ENCODE measurements at places on chromosomes 12 and 14.

GRCh38 chr12:66072566-66072965 is 58.0 kb downstream of the LLPH start:
- DNase-seq, result no peak

GRCh38 chr12:116646901-116647300 is 87.7 kb downstream of the MAP1LC3B2 start:
- DNase-seq, result no peak

DNA sequence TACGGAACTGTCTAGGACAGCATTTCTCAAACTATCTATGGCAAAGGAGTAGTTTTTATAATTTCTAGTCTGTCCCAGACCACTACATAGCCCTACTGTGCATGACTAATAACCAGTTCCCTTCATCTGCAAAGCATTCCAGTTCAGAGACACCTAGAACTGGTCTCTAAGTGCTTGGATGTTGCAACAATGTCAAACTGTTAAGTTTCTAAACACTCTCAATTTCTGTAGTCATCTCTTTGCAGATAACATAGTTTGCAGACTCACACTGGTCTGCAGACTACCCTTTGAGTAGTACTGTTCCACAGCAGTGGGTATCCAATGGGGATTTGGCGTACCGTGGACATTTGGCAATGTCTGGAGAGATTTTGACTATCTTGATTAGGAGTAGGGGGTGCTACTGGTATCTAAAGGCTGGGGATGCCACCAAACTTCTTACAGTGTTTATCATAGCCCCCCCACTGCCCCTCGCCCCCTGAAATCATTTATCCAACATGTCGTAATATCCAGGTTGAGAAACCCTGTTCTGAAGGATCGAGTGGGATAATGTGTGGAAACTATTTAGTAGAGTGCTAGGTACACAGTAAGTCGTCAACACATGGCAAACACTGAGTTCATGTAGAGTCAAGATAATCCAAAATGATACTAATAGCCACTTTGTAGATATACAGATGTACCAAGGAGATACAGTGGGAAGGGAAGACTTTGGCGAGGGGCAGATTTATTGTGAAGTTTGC is 1.7 kb downstream of the C12orf76 start:
- no peak for DNase-seq

- no peak for DNase-seq
Measured at GRCh38 chr14:30332374-30332773, 226.6 kb upstream of the G2E3 start.

DNA sequence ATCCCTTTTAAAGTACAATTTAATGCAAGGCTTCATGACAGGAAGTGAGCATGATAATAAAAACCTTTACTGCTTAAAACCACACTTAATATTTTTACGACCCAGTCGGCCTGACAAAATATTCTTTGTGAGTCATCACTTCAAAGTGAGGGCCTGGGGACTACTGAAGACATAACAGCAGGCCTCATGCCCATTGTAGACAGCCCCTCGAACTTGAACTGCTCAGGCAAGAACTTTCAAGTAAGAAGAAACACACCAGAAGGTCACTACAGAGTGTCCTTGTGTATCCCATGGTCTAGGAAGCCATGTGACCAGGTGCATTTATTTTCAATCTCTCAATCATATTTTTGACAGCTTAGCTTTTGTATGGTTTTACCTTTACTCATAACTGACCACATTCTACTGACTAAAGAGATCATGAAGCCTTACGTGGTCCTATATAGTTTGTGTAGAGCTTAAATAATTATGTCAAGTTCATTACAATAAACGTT is 61.4 kb upstream of the MANSC4 start:
- no peak for DNase-seq

DNA sequence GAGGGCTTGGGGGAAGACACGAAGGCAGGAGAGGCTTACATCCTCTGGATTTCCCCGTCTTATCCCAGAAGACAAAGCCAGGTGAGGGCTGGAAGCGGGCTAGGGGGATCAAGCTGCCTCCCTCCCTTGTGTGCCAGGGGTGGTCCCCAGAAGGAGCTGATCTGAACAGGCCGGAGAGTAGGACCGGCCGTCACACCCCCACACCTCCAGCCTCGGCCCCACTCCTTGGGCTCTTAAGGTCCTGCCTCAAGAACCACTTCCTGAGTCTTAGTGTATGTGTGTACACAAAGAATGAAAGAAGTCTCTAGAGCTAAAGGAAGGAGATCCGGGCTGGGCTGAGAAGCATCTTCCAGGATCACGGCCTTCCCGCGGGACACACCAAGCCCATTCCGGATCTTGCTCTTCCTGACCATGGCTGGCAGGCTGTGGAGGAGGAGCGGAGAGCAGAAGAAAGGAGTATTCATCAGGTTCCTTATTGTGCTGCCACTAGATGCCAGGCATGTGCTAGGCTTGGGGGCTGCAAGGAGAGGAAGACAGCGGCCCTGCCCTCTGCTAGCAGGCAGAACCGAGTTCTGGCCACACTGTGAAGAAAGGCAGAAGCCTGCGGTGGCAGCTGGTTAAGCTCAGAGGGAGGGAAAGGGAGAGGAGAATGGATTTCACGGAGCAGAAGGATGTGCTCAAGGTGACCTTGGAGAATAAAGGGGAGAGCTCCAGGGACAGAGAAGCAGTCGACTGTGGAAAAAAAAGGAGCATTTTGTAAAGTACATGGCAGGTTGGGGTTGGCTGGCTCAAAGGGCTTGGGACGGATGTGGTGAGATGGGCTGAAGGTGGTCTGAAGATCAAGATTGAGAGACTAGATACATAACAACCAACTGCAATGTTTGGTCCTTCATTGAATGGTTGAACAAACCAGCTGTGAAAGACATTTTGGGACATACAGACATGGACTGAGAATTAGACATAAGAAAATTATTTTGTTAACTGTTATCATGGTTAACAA is 1.3 kb upstream of the CD63 start:
- no peak for DNase-seq

DNA sequence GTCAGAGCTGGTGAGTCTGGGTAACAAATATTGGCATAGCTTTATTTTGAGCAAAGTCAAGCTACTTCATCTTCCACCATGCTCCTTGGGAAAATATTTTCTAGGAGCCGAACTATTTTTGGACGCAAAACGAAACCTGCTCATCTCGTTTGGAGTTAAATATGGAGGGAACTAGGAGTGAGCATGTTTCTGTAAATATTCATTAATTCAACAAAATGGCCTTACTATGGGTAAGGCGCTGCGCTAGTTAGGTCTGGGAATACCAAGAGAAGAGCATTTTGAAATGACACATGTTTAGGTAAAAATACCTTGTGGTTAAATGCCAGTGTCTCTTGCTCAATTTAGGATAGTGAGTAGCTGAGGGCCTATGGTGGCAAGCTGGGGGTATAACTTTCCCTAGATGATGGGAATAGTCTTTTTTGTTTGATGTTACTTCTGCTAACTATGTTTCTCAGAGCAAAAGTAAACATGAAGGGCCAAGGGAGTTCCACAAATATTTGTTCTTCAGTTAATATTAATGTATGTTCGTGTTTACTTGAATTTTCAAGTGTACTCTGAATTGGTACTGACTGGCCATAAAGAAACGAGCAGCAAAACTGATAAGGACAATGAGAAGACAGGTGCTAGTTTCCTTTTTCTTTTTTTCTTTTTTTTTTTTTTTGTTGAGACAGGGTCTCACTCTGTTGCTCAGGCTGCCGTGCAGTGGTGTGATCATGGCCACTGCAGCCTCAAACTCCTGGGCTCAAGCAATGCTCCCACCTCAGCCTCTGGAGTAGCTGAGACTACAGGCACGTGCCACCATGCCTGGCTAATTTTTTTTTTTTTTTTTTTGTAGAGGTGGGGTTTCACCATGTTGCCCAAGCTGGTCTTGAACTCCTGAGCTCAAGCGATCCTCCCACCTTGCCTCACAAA is 77.7 kb downstream of the MAP1LC3B2 start:
- no peak for DNase-seq

- DNase-seq, result no peak
Measured at GRCh38 chr12:79725987-79726386, 35.2 kb upstream of the PAWR start.

- DNase-seq, result no peak
Measured at GRCh38 chr14:80699861-80700260, 241.7 kb downstream of the CEP128 start.

DNA sequence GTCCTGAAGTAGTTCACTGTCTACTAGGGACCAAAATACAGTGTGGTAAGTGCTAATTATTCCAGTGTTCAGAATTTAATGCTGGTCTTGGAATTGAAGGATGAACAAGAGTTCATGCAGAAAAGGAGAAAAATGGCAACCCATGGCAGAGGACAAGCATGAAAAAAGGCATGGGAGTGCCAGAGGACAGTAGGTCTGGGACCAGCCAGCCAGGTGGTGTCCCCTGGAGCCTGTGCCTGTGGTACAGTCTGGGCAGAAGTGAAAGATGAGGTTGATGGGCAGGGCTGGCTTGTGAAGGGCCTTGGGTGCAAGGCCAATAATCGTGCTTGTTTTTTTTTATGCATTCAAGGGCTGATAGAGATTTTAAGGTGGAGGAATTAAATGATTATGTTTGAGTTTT is 21.0 kb downstream of the C12orf75 start:
- DNase-seq, result no peak

DNA sequence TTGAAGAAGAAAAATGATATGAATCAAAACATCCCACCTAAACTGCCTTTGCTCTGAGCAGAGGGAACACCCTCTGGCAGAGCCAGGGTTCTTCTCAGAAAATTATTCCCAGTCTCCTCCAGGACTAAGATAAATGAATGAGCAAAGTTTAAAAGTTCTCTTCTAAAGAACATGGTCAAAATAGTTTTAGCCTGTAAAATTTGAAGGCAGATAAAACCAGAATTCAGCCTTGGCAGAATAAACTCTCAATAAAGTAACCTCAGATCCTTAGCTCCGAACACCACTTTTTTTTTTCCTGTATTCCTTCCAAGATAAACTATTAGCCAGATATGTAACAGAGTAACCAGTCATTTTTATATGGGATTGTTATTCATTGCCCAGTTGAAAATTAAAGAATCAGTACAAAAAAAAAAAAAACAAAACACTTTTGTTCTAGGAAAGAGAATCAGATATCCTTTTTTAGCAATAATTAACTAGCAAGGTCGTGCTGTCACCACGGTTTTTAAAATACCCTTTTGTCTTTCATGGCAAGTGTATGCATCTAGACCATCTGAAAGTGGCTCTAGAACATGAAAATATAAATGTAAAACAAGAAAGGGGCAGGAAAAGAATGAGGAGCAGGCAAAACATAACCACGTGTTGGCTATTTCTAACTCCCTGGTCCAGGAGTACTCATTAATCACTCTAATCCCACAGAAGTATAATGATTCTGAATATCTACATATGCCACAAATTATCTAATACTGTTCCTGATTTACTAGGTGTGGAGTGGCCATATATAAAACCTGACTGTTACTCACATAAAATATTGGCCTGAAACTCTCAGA is 60.8 kb downstream of the CAPZA3 start:
- DNase-seq, result no peak

DNA sequence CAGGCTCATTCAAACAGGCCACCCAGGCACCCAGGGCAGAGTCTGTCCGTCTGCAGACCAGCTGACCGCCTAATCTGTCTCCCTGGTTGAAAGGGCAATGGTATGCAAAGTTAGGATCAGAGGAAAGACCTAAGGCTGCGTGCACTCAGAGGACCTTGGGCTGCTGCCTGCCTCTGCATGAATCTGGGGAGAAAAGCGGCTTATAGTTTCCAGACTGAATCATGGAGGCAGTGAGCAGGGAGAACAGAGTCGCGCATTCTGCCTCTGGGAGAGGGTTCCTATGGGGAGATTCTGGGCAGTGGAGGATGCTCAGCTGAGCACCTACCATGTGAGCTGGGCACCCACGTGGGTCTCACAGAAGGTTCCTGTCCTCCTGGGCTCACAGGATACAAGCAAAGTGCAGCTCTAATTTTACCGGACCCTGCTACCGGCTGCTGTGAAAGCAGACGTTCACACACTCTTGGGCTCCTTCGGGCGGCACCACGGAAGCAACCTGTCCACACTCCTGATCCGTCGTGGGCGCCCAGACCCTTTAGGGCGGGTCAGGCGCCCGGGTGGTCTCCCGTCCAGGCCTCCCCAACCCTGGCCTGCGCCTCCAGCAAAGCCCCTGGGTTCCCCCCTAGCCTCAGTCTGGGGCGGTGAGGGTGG is 772 bp downstream of the SCARB1 start:
- DNase-seq, result no peak

GRCh38 chr12:100508751-100509150 is 35.1 kb downstream of the NR1H4 start:
- DNase-seq, result no peak

DNA sequence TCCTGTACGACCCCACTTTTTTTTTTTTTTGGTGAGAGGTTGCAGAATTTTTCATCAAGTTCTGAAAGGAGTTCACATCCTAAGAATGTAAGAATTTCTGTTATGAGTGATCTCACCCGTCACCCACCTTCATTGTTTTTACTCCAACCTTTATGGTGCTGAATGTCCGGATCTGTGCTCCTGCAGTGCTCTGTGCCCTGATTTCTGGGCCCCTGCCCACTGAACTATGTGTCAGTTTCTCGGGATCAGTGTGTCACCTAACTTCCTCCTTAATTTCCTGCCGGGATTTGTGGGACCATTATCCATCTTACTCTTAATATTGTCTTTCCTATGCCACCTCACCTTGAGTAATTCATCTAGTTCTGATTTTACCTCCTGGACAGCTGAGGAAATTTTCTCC is 11.6 kb downstream of the RASSF8 start:
- DNase-seq, result no peak

DNA sequence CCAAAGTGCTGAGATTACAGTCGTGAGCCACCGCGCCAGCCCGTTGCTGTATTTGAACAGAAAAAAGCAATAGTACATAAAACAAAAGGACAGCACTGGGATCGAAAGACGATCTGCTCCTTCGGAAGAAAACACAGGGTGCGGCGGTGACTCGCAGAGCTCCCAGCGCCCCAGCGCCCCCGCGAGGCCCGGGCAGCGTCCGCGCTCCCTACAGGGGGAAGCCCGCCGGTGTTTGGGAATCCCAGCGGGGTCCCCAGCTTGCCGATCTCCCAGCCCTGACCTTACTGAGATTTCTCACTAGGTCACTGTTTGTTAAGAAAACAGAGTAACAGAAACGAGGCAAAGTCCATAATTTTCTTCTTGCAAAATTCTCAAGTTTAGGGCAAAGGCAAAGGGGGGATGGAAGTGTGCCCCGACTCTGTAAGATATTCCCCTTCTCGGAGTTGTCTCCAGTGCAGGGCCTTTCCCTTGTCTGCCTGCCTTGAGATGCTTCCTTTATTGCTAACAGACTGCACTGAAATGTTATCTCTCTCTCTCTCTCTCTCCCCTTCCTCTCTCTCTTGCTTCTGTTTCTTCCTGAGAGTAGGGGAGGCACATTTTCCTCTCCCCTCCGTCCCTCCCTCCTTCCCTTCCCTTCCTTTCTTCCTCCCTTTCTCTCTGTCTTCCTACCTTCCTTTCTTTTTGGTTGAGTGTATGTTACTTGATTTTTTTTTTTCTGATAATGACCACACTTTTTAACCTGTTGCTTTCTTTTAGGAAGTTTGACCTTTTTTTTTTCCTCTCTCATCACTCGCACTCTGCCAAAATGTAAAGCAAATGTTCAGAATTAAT is 91.9 kb downstream of the TMEM30B start:
- DNase-seq, result no peak
